ENCODE measurements at places on chromosomes 1 and 21.

- DNase-seq: no peak
Observed at GRCh38 chr1:99557546-99558202, 88.2 kb upstream of the PALMD start.

DNA sequence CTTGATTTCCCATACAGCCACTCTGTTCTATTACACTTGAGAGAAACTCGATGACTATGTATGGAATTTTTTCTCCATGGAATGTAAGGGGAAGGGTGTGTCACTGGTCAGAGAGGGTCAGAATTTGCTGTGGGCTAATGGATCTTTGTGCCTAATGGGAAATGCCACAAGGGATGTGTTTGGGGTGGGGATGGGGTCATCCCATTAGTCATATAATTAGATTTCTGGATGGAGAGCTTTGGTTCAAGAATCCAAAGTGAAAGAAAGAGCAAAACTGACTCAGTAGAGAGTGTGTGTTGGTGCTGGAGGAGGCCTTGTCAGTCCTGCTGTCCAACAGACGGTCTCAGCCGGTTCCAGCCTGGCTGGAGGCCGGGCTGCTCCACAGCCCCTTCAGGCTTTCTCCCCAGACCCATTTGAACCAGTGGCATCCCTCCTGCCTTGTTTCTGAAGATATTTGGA is 86.4 kb downstream of the LAMC2 start:
- DNase-seq: no peak

DNA sequence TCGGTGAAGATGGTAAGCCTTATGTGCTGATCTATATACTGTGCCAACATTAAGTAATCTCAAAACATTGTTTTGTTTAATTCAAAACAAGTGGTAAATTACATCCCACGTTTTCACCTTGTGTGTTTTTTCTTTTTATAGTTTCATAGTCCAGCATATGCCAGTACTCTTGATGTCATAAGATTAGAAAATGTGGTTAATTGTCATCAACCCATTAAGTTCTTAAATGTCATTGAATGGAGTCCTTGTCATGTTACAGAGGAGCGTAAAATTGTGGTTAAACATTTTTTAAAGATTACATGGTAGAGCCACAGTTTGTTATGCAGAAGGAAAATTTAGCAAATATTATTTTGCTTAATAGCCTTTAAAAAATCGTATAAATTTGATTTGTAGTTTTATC is 93.1 kb downstream of the FNBP1L start:
- no peak for DNase-seq

DNA sequence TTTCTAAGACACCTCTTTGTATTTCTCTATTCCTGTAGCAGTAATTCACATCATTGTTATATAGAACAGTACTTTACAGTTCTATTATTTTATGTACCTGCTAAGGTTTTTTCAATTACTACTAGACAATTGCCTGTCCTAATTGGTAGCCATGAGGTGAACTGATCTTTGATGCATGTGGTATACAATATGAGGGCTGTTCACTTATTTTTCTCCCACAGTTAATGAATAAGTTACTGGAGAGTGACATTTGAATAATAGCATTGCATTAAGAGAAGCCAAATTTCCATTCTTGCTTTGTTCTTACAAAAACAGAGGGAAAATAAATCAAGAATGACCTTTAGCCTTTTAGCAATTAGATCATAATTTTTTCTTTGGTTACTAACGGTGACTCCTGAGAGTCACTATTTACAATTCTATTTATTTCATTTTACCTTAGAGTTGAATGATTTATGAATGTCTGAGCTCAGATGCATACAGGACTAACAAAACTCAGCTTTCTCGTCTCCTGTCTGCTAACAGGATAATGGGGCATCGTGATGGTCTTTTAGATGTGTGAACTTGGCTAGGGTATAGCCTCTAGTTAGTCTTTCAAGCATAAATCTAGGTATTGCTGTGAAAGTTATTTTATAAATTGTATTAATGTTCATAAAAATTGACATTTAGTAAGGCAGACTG is 54.1 kb downstream of the OLFM3 start:
- DNase-seq: no peak

GRCh38 chr1:29398431-29398830 is 162.1 kb downstream of the PTPRU start:
- no peak for DNase-seq

- DNase-seq: no peak
Observed at GRCh38 chr1:110672001-110672752, 2.6 kb downstream of the KCNA3 start.

DNA sequence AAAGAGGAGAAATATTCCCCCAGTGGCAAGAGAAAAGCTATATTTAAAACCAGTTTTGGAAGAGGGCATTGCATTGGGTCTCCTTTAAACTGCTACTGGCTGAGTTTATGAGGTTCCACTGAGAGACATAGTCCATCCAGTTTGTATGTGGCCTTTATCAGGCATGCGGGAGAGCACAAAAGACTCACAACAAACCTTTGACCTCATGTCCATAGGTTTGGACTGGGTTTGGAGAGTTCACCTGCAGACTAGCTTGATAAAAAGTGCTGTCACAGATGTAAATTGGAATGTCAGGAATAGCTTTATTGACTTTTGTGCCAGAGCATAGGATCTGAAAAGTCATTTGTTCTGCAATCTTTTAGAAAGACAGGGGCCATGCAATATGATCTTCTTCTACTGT is 131.0 kb upstream of the NRIP1 start:
- no peak for DNase-seq

DNA sequence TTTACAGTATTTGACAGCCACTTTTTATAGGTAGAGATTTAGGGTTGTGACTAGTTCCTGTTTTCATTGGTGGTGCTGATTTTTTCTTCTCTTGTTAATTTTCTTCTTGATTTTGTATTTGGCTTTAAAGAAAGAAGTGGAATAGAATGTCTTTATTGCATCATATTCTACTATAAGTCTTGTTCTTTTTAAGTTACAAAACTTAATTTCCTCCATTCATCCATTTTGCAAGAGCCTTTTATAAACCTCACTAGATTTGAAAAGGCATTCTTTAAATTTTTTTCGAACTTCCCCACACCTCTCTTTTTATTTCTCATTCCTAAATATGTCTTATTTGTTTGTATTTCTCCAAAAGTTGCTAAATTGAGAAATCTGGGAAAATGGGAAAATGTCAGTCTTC is 1368.6 kb upstream of the ADGRL4 start:
- no peak for DNase-seq
